HL-60 (cell line): ENCODE measurements at places on chromosomes 1 and 21.

- DNase-seq, result no peak
Observed at GRCh38 chr1:22387919-22388580, 63.6 kb upstream of the ZBTB40 start.

DNA sequence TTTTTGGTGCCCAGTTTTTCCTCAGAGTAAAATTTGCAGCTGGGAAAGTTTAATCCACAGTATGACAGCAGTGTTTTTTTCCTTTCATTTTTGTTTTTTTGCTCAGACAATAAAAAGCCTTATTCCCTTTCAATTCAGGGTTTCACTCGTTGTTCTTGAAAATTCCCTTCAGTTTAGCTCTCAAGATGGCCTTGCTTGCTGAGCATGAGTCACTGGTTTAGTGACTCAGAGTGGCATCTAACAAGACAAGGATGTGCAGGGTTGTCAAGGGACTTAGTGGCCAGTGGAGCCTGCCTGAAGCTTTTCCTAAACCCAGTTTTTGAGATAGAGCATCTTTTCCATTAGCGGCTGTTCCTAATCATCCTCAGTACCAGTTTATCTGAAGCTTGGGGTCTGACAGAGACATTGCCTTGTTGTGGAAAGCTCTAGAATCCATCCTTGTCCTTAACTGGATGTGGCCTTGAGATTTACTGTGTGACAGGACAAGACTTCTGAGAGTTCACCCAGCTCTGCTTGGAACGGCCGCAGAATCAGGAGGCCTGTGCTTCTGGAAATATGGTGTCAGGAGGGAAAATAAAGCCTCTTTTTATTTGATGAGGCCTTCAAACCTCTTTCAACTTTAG is 48.4 kb upstream of the DNAJC6 start:
- DNase-seq, result no peak

DNA sequence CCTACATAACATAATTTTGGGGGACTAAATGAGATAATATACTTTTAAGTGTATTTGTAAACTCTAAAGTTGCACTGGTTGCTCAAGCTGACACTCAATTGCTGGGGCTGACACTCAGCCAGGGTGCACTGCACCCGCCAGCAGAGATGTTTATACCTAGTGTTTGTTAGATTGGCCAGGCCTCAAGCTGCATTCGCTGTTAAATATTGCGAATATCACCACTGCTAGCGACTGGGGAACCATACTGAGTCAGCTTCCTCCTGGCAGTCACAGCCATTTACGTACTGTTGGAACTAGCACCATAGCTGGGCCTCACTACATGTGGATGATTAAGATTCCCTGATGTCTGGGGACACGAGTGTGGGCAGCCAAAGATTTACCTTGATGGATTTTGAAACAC is 12.7 kb upstream of the RWDD3 start:
- no peak for DNase-seq

GRCh38 chr1:33305816-33306652 is 14.9 kb downstream of the A3GALT2 start:
- DNase-seq, result no peak

GRCh38 chr1:209048941-209049669 is 534.4 kb upstream of the CAMK1G start:
- DNase-seq, result no peak

- DNase-seq, result no peak
Observed at GRCh38 chr1:180507795-180508724, 5.7 kb upstream of the ACBD6 start.

DNA sequence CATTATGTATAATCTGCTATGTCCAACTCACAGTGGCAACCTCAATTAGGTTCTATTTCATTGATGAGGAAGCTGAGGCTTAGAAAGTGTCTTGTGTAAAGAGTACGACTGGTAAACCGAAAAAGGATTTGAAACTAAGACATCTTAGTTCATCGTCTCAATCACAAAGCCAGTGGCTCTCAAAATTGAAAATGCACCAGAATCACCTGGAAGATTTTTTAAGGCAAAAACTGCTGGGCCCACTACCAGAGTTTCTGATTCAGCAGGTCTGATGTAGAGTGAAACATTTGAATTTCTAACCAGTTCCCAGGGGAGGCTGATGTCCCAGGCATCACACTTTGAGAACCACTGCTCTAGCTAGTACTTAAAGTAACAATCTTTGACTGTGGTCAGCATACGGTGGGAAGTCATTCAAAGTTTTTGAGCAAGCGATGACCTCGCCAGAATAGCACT is 5.2 kb upstream of the LRRC53 start:
- DNase-seq, result no peak
